ENCODE measurements at places on chromosomes 11 and 22.
A peak's percentile ranks its signal among the peaks of the same experiment; 100 is the strongest.

GRCh38 chr22:46124383-46125144 is 25.8 kb upstream of the PPARA start:
- DNase-seq, result no peak

DNA sequence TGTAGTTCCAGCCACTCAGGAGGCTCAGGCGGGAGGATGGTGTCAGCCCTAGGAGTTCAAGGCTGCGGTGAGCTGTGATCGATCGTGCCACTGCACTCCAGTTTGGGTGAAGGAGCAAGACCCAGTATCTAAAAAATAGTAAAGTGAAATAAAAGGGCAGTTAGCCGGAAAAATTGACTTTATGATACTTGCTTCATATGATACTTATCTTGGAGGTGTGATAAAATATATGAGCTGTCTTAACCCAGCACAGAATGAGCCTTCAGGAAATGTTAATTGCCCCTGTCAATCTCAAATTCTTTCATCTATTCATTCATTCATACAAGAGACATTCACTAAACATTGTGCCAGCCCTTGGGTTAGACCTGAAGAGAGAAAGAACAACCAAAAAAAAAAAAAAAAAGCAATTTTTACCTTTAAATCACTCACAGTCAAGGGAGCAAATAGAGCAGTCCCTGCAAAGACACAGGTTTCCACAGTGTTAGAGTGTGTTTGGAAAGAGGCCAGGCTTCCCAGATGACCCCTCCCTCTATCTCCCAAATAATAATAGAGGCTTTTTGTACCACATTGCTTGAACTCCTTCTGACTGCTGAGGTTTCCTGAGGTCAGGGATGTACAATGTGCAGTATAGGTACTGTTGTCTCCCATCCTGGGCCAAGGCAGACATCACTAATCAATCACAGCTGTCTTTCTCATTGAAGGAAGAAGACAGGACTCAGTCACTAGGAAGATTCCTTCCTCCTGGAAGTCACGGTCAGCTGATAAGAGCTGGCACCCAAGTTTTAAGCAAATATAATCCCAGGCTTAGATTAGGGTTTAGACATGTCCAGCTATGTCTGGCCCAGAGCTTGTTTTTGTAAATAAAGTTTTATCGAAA is 454.6 kb downstream of the MIAT start:
- peak; percentile 43 for DNase-seq

DNA sequence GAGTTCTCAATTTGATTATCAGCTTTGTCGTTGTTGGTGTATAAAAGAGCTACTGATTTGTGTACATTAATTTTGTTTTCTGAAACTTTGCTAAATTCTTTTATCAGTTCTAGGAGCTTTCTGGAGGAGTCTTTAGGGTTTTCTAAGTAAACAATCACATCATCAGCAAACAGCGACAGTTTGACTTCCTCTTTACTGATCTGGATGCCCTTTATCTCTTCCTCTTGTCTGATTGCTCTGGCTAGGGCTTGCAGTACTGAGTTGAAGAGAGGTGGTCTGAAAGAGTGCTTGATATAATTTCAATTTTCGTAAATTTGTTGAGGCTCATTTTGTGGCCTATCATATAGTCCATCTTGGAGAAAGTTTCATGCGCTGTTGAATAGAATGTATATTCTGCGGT is 213.0 kb downstream of the DLG2 start:
- no peak for DNase-seq

GRCh38 chr11:60871378-60872061 is 4.2 kb downstream of the ZP1 start:
- peak; percentile 51 for DNase-seq

- peak; percentile 86 for DNase-seq
Measured at GRCh38 chr11:10298342-10298741, 4.3 kb upstream of the SBF2 start.

DNA sequence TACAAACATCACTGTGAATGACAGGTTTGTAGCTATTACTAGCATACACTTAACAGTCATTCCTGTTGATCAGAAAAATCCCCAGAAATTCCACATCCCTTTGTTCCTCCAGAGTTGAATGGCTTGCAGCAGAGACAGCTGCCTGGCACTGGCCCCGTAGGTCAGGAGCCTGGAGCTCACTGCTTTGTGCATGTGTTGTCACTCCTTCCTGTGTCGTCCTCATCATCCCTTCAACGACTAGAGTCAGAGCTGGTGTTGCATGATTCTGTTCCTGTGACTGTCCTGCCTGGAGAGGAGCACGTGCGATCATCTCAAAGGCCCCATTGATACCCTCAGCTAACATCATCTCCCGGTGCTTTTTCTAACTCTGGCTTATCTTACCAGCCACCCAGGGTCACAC is 58.3 kb downstream of the LDLRAD3 start:
- DNase-seq, result no peak

DNA sequence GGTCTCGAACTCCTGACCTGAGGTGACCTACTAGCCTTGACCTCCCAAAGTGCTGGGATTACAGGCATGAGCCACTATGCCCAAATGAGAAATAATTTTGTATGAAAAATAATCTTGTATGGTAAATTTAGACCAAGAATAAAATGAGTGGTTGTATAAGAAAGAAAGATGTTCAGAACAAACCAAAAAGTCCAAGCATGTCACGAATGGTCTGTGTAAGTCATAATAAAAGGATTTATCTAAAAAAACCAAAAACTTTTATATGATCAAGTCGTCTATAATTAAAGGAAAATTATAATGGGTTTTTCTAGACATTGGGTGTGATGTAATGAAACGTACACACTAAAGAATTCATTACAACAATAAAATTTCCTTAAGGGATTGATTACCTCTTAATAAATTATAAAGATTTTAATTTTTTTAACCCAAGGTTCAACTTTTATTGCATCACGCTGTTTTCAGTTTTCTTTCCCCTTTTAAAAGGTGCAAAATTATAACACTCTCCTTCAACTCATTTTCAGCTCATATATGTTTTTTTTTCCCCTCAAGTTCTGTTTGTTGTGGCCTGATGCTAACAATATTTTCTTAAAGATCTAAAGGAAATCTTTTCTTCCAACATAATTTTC is 8.9 kb upstream of the AQP11 start:
- DNase-seq, result peak; percentile 31

DNA sequence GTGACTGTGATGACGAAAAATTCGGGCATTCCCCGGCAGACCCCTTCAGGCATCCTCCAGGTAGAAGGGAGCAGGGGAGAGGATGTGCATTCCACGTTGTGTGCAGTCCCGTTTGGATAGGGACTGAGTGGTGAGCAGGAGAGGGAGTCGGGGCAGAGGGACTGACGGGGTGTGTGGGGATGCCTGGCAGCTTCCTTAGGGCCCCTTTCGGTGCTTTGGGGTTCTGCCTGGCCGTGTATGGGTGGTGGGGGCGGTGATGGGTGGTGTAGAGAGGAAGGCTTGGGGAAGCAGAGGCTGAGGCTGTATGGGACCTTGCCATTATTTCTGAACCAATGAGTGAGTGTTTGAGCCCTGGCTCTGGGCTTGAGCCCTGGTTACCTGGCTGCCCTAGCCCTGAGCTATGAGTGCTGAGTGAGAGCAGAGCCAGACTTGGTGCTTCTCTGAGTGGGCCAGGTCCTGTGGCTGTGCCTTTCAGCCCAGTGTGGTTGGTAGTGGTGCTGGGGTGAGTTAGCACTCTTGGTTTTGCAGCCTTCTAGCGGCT is 914 bp downstream of the INPPL1 start:
- no peak for DNase-seq

DNA sequence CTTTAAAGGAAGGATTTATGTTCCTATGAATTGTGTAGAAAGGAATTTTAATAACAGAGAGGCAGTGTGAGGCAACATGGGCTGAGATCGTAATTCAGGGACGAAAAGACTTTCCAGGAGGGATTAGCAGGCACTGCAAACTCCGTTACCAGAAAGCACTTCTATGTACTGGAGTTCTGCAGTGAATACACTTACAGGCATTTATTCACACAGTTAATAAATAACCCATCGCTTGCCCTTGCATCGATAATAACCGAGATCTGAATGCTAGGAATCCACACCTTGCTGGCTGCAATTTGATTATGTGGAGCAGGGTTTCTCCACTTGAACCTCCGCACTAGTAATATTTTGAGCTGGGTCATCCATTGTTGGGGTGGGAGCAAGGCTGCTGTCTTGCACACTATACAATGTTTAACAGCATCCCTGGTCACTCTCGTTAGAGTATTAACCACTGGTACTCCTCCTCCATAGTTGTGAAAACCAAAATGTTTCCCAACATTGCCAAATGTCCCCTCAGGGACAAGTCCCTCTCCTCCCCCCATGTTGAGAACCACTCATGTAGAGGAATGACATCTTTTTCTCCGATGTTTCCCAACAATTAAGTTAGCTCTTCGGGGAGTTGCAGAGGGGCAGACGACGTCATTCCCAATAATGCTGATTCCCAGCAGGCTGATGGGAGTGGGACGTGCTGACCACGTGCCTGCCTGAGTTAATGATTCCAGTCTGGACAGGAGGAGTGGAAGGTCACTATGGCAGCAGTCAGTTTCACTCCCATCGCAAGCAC is 99.5 kb downstream of the SNX19 start:
- DNase-seq, result no peak

GRCh38 chr22:46754110-46754799 is 8.2 kb upstream of the TBC1D22A start:
- DNase-seq, result peak; percentile 99

DNA sequence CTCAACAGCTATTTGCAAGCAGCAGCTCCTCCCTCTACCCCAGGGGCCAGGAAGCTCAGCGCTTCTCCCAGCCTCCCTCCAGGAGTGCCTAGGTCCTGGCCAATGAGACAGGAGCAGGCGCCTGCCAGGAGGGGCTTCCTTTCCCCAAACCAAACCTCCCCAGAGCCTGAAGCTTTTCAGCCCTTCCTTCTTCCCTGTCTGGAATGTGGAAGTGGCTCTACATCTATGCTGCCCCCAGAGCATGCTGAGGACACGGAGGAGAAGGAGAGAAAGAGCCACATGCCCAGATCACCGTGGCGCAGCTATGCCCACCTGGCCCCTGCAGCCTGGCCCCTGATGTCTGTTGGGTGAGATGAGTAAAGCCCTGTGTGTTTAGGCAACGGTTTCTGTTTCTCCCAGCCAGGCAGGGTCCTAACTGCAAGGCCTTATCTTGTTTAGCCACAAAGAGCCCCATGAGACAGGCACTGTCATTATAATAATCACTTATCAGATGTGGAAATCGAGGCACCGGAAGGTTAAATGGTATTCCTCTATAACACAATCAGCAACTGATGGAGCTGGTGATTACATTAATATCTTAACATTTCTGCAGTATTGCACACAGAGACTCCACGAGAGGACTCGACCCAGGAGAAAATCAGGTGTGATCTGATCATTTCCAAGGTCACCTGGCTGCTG is 315.8 kb downstream of the CTTN start:
- DNase-seq, result no peak

DNA sequence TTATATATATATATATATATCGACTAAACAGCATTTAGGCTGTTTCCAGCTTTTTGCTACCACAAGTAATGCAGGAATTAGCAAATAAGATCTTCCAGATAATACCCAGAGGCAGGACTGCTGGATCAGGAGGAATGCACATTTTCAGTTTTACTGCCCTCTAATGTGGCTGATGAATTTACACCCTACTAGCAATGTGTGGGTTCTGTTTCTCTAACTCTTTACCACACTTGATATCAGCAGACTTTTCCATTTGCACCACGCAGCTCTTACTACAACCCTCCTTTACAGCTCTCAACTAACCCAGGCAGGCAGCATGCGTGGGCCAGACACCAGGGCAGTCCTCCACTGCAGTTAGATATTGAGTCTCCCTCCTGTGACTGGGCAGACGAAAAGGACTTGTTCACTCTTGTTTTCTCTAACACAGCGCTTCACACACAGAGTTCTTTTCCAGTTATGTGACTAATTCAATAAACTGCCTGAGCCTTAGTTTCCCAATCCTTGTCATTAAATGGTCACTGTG is 67.7 kb downstream of the IGLL5 start:
- no peak for DNase-seq

DNA sequence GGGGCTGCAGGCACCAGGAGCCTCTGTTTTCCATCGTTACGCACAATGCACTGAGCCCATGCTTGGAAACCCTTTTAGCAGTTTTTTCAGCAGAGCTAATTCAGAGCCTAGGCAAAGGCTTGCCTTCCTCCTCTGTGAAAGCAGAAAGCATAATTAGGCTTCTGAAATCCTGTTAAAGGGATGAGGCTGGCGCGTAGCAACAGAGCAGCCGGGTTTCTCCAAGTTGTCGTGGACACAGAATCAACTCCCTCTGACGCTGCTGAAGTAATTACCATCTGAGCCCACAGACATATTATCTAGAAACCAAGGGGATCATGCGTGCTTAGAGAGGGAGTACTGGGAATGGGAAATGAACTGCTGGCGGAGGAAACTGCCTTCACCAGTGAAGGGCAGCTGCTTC is 85.4 kb downstream of the MYO18B start:
- DNase-seq, result no peak

Measured in fibroblast of skin of back (primary cell).